ENCODE measurements at places on chromosomes 3 and 15.
A peak's percentile ranks its signal among the peaks of the same experiment; 100 is the strongest.

DNA sequence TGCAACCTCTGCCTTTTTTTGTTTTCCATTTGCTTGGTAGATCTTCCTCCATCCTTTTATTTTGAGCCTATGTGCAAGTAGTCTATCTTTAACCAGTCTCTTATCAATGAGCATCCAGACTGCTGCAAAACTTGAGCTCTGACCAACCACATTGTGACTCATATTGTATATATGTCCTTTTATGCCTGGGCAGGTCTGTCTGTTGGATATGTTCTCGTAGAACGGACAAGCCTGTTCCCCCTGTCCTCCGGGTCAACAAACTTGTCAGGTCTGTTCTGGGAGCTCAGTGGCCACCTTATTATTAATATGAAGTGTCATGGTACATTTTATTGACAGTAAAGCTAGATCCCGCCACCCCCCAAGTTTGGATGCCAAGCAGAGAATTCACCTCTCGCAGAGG lies 252.9 kb upstream of the ST8SIA2 start:
- DNase-seq: no peak

DNA sequence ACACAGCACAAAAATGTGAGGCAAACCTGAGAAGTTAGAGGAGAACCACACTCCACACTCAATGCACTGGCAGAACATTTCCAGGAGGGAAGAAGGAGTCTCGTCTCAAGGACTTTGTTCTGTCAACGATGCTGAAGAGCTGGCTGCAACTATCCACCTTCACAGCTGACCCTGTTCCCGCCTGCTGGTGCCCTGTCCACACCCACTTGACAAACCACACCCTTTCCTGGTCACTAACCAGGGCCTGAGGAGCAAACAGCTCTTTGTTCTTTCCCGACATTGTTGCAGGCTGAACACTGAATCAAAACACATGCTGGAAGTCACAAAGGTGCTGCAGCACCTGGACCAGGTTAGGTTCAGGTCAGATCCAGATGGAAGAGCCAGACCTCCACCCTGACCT lies 92.6 kb upstream of the ARRDC4 start:
- no peak for DNase-seq

DNA sequence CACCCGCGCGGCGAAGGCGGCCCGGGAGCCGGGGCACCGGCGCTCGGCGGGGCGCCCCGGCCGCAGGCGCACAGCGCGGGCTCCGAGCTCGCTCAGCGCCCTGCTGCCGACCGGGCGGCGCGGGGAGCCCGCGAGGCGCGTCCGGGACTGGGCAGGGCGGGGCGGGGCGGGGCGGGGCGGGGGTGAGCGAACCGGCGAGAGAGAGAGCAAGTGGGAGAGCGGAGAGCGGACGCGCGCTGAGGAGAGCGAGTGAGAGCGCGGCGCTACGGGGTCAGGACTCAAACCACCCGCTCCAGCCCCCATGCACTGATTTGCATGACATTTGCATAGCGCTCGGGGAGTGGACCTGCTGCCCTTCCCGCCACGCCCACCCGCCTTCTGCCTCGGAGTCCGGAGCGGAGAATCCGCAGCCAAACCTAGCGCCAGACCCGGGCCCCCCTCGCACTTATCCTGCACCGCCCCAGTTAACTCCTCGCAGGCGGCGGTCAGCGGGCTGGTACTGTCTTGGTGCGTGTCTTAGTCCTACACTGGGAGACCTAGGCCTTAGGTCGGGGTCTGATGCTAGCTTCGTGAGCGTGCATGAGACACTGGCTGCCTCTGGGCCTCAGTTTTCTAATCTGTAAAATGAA lies at the start of gene MYLK:
TSS of gene MYLK (minus strand) at position 130 of the 629 bp plus-strand sequence. CDS start 90,491 bp downstream, outside the sequence.
- no peak for DNase-seq

GRCh38 chr3:45783667-45784066 lies 12.7 kb downstream of the SLC6A20 start:
- no peak for DNase-seq

GRCh38 chr3:69986419-69986818 lies 13.1 kb upstream of the SAMMSON start:
- no peak for DNase-seq

- DNase-seq: no peak
Measured at GRCh38 chr15:72197460-72198355, at the start of gene GRAMD2A. Gene GRAMD2A (minus strand): TSS chr15:72197787.

DNA sequence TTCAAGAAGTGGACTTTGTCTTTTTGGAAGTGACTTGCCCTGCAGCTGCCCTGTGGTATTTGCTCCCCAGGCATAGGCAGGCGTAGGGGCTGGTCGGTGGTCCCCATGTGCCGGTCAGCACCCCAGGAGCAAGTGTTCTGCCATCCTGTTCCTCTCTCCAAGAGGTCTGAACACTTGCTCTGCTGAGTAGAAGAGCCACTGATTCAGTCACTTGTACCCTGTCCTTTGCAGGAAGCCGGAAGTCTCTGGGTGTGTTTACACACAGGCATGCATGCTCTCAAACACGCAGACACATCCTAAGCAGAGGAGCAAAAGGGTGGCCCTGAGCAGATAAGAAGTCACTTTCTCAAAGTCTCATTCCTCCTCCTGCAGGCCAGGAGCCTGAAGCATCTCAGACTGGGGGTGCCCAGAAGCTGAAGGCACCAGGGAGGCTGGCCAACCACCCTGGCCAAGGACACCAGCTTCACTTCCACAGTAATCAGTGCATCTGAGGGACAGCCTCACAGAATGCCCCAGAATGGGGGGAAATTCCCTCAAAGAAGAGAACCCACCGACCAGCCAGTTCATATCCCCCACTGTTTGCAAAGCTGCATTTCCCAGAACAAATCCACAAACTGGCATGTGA lies 88.7 kb upstream of the POMGNT2 start:
- DNase-seq: no peak

DNA sequence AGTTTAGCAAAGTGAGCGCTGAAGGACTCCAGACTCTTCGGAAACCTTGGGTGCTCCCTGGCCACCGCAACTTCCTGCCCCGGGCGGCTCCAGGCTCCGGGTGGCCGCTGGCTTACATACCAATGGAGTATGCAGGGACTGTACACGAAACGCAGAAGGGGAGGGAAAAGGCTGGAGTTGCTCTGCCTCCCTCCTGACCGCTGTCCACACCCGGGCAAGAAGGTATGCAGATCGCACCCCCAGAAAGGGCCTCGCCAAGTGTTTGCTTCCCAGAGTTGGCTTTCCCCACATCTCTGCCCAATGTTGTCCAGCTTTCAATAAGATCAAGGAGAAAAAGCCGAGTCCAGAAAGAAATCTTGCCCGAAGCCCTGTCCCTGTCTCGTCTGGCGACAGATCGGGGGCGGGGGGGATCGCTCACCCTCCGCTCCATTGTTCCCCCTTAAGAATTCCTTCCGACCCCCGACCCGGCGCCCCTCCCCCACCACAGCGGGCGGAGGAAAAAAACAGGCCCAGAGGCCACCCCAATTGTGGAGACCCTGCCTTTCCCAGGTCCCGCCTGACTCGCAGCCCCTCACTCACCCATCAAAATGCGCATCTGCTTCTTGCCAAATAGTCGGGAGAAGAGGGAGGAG lies 533 bp downstream of the ARF4 start:
- peak; percentile 55 for DNase-seq

GRCh38 chr3:141782386-141782932 lies 19.3 kb downstream of the GRK7 start:
- no peak for DNase-seq

All from pons (tissue), 1 donor.